ENCODE measurements at places on chromosomes 5 and 9. TPM values are rescaled to one million over a fixed set of nuclear protein-coding genes. Genes with fewer than 3 reads are reported as not detected.

DNA sequence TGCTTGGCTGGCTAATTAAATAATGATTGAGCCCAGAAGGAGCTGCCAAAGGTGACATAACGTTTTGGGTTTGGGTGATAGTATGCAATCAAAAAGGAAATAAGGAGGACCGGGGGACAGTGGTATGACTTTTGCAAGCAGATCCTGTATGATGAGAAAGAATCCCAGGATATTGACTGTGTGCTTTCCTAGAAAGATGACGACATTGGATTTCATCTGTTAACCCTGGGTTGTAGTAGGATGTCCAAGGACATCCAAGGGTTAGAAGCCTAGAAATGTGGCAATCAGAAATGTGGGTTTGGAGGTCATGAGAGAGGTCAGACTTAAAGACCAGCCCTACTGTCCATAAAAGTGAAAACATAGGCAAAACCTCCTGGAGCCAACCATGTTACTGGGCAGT, 50.3 kb upstream of the HMHB1 start:
- no peak for DNase-seq

Gene PCDHA1
- not detected for polyA plus RNA-seq

GRCh38 chr9:33375238-33375840, 27.0 kb downstream of the AQP7 start:
- no peak for DNase-seq

DNA sequence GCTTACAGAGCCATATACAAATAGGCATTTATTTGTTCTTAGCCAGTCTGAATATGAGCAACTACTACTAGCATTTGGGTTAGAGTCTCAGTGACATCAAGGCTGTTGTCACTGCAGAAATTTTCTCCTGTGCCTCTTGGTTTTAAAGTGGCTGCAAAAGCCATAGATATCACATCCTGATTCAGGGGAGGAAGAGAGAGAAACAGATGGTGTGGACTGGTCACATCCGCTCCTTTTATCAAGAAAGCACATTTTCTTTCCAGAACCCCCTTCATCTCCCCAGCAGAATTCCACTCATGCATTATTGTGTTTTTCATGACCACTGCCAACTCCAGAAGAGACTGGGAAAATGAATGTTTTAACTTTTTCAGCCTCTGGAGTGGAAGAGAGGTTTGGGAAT, 69.8 kb downstream of the PTTG1 start:
- DNase-seq, result no peak

- DNase-seq, result no peak
Measured at GRCh38 chr9:69476797-69477196, 151.8 kb downstream of the ENTREP1 start.

DNA sequence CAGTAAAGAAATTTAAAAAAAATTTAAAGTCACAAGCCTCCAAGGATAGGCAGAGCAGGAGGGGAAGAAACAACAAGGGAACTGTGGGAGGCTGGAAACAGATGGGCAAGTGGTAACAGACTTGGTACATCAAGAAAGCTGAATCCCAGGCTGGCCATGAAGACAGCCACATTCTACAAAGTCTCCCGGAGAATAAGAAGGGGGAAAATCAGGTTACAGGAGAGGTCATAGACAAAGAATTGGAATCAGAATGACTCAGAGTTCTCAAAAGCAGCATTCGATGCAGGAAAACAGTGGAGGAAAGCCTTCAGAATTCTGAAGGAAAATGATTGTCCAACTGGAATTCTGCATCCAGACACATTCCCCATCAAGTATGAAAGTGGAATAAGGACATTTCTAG, 129.7 kb downstream of the ADAMTS2 start:
- DNase-seq, result no peak

- DNase-seq, result no peak
Measured at GRCh38 chr5:82798676-82799075, 278.5 kb downstream of the TMEM167A start.

GRCh38 chr5:14922456-14922855, 50.9 kb upstream of the ANKH start:
- no peak for DNase-seq

GRCh38 chr9:115024925-115025535, 92.9 kb downstream of the TNC start:
- no peak for DNase-seq

GRCh38 chr9:105044518-105044917, 116.6 kb upstream of the ABCA1 start:
- DNase-seq, result no peak

Gene DCAF12
- polyA plus RNA-seq, result 64.2 TPM

GRCh38 chr5:1007681-1008450, 736 bp upstream of the NKD2 start:
- no peak for DNase-seq

Gene OBP2B
- not detected for polyA plus RNA-seq

Gene SH3TC2
- polyA plus RNA-seq, result 0.96 TPM

DNA sequence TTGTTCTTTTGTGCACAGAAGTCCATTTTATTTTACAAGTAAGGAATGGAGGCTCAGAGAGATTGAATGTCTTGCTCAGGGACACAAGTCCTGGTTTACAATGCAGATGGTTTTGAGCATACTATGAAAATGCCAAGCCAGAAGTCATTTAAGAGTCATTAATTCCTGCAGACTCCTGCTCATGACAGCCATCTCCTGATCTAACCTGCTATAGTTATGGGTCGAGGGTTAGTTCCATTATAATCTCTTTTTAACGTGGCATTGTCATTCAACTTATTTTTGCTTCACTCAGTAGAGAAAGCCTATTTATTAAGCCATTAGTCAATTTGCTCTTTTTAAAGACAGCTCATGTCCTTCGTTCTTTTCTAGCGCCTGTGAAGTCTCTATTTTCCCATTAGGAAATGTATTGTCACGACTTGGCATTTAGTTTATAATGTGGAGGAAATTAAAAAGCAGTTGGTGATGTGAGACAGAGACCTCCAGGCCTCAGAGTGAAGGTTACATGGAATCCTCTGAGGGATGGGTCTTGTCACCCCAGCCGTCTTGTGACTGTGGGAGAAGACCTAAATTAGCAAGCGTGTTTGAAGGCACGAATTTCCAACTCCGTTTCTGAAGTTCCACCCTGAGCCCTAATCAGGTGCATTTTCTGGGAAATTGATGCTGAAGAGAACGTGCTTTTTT, 84.1 kb downstream of the ACTBL2 start:
- no peak for DNase-seq

GRCh38 chr5:171580502-171581265, 161.2 kb downstream of the FGF18 start:
- no peak for DNase-seq

Gene PDLIM7
- 107 TPM for polyA plus RNA-seq

GRCh38 chr5:140273401-140273877, 29.5 kb downstream of the PFDN1 start:
- DNase-seq, result no peak

Gene PLAC8L1
- polyA plus RNA-seq, result 2.4 TPM

GRCh38 chr5:135264451-135265440, 134.3 kb downstream of the MACROH2A1 start:
- DNase-seq, result no peak

DNA sequence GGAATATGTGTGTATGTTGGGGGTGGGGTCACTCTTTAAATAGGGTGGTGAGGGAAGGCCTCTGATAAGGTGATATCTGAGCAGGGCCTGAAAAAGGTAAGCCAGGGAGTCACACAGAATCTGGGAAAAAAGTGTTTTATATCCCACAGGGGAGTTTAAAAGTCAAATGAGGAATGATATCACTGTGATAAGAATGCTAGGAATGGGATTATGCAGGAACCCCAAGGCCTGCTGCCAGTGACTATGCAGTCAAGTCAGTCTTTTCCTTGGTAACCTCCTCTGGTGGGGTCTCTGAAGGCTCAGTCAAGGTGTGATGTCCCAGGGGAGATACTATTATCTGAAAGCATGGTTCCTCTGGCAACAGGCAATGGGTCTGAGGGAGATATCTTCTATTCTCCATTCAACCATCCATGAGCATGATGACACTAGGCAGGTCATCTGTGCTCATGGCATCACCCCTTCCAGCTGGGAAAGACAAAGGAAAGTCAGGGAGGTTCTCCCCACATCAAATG, 53.5 kb downstream of the GRIA1 start:
- no peak for DNase-seq

DNA sequence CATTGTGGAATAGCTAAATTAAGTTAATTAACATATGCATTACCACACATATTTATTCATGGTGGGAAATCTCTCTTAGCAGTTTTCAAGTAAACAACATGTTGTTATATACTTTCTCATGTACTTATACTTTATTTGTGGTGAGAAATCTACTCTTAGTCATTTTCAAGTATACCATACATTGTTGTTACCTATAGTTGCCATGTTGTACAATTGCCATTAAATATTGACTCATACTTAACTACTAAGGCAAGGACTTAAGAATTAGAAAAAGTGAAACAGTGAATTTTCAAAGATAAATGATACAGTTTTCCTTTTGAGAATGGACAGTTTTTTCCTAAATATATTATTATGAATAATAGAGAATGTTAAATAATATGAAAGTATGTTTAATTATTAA, 27.7 kb downstream of the UGCG start:
- DNase-seq, result no peak

Gene C9
- 0.37 TPM for polyA plus RNA-seq

DNA sequence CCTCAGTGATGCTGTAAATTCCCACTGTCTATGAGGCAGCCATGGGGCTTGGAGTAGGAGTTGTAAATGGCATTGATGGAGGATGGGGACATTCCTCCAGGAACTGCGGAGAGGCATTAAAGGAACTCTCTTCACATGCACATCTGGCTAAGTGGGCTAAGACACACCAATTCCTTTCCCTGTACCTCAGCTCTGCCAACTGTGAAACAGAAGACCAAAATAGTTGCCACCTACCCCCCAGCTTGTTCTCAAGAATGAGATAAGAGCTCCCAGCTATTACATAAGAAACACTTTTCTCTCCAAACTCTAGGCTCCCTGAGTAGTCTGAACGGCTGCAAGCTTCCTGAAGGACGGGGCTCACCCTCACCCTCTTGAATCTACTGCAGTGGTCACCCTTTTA, 144.6 kb upstream of the SLC30A5 start:
- DNase-seq, result no peak

Gene LPAR1
- 25.9 TPM for polyA plus RNA-seq

DNA sequence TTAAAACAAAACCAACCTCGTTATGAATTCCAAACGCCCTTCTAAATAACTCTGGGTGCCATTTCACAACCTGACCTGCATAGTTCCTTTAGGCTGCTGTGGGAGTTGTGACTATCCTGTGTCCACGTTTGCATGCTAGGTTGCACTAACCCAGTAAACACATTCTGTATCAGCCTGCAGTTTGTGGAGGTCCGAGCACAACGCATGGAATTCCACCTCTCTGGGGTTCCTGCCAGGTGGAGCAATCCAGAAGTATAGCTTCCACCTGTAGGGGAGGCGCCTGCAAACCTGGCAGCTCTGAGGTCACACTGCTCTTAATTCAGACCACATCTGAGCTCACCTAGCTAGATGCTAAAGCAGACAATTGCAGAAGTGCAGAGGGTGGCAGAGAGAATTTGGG, 57.2 kb downstream of the MARCHF3 start:
- no peak for DNase-seq

DNA sequence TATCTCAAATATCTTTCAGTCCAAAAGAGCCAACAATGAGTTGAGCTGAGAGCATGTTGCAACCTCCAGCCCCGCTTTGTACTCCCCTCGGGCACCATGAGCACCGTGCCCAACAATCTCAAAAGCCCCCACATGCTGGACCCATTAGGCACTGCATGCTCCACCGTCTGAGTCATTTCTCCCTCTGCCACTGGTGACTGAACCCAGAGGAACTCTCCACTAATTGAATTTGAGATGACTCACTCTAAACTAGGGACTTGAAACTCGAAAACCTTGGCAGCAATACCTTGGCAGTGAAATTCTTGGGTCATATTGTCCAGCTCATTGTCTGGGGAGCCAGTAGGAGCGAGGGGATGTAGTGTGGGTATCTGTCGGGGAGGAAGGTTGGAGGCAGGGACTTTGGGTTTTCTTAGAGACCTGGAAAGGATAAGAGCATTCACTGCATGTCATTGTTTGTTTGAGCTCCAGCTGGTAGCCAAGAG, 49.9 kb upstream of the SLIT3 start:
- no peak for DNase-seq

Gene SCGB3A2
- polyA plus RNA-seq, result 0.73 TPM

Gene ARSB
- polyA plus RNA-seq, result 28.5 TPM

Gene PDZD2
- 22.1 TPM for polyA plus RNA-seq

Gene GCNT4
- 18.3 TPM for polyA plus RNA-seq

DNA sequence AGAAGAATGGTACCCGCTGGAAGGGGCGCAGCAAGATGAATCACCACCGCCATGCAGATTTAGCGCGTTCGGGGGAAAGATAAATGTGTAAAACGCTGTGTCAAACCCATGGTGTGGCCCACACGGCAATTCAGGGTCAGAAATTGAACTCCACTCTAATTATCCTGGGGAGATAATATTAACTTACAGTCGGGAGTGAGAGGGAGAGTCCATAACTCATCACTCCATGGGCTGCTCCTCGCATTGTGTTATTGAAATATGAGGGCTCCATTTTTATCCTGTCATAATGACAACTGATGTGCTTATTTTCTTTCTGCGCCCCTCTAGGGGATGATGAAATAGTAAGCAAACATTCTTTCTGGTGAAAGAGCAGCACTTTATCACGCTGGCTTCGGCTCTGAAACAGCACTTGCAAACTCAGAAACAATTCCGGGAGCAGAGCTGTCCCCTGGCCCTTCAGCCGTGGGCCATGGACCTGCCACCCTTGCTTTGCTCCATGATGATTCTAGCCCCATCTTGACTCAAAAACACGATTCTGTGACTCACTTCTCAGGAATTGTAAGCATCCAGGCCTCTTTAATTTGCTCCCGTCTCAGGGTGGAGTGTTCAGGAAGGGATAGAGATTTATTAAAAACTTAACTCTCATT, 431.6 kb downstream of the IRX1 start:
- no peak for DNase-seq

DNA sequence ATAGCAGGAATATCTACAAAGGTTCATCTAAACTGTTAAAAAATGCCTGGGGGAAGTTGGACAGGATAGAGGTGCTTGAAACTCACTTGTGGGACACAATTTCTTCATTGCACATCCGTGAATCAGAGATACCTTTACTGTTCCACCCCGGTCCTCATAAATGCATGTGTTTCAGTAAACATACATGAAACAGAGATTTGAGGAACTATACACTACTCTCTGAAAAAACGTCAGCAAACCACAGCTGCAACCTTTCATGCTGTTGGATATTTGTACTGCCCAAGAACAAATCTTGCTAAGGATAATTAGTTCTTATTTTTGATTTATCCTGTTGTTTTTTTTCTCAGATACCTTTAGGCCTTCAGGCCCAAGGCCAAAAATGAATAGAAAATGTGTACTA, 337.3 kb downstream of the KDM4C start:
- DNase-seq, result no peak

DNA sequence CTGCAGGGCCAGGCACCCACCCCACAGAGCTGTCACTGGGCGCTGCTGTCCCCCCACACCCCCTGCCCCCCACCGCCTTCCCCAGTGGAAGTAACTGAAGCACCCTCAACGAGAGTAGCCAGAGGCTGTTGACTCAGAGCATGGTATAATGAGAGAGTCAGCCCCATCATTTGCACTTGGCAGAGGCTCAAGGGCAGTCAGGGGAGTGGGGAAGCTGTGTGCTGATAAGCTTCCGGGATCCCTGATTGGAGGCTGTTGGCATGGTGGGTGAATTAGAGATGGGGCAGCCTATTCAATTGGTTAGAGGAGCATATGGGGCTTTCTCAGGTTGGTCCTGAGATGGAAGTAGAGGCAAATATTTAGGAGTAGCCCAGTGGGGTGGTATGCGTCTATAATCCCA, 77.1 kb upstream of the GOLM1 start:
- DNase-seq, result no peak

Measured in left kidney (tissue), 8 donors.